ENCODE measurements at places on chromosomes 4 and X.

DNA sequence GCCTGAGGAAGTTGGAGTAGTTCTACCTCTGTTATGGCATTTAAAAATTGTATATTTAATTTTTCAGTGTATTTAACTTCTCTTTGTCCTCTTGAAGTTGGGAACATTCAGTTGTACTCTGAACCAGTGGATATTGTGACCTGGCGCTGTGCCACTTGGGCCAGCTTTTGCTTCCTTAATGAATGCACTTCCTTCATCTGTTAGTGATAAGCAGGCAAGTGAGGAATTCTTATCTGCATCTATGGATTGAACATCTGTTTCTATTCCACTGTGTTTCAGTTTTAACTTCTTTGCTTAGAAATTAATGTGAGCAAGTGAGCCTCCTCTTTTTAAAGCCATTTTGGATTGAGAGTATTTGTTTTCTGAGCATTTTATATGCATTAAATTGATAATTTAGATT lies 128.3 kb downstream of the UCHL1 start:
- no peak for DNase-seq

GRCh38 chr4:34043131-34043530 lies 2201.2 kb downstream of the ARAP2 start:
- DNase-seq: no peak

GRCh38 chr4:22091352-22091717 lies 142.8 kb upstream of the KCNIP4 start:
- DNase-seq: no peak

- DNase-seq: no peak
These were observed 17.4 kb downstream of the ZFYVE28 start for GRCh38 chr4:2400841-2401609.

DNA sequence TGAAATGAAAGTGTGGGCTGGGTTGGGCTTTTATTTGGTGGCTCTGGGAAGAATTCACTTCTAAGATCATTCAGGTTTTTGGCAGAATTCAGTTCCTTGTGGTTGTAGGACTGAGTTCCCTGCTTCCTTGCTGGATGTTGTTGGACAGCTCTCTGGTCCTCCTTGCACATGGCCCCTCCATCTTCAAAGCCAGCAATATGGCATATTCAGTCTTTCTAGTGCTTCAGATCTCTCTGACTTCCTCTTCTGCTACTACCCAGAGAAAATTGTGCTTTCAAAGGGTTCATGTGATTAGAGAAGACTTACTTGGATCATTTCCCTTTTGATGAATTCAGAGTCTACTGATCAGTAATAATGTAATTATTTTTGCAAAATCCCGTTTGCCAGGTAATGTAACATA lies 12.8 kb upstream of the IGFBP7 start:
- no peak for DNase-seq

DNA sequence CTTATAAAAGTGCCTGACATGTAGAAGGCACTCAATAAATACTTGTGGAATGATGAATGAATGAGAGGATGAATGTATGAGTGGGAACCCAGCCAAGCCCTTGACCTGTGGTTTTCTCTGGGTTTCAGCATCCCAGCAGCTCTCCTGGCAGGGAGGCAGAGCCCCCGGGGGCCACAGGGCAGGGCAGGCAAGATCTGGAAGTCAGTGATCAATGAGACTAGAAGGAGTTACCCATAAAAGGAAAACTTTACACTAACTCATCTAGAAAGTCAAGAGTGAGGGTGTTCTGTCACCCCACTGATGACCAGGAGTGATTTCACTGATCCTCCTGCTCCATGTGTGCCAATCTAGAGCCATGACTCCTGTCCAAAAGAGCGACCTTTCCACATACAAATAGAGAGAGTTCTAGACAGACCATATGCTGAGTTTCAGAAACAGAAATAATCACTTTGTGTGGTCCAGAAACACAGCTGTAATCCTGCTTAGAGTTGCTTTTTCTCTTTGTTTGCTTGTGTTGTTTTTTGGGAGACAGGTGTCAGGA lies 37.4 kb downstream of the MGARP start:
- no peak for DNase-seq

- no peak for DNase-seq
These were observed 246.7 kb downstream of the PALLD start for GRCh38 chr4:168743601-168744000.

DNA sequence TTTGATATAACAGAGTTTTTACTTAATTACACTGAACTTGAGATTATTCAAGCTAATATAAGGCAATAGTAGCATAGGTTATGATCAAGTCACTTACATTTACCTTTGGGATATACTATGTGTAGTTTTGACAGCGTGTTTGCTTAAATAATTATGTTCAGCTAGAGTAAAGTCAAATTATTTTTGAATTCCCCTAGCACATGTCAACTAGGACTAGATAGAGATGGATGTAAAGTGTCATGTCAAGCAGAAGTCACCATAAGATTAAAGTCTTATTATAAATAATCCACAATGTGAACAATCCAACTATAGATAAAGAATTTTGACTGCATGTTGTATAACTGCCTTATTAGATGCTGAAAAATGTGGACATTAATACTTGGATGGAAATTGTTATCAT lies 665.2 kb downstream of the GRID2 start:
- DNase-seq: no peak

DNA sequence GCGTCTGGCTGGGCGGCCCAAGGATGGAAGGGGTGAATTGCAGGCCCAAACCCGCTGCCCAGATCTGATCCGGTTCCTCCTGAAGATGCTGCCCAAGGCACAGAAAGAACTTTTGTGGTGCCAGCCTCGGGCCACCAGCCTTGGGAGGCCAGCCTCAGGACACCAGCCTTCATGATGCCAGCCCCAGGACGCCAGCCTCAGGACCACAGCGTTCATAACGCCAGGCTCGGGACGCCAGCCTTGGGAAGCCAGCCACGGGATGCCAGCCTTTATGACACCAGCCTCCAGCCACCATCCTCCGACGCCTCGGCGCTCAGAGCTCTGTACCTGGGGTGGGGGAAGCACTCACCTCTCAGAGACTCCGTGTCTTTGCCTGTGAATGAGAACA lies 107.8 kb downstream of the ADRA2C start:
- DNase-seq: no peak

DNA sequence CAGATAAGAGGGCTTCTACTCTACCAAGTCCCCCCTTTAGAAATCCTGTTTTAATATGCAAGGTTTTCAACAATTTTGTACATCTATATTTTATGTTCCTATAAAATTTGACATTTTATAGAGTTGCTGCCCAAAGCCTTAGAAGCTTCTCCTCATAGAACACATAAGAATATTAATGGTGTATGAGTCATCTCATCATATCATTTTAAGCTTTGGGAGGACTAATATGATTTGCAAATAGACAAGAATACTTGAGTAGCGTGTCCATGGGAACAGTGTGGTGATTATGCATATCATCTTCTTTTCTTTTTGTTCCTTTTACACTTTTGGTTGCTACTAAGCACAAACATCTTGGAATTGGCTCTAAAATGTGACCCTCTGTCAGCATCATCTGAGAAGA lies 56.7 kb upstream of the HUWE1 start:
- DNase-seq: no peak

DNA sequence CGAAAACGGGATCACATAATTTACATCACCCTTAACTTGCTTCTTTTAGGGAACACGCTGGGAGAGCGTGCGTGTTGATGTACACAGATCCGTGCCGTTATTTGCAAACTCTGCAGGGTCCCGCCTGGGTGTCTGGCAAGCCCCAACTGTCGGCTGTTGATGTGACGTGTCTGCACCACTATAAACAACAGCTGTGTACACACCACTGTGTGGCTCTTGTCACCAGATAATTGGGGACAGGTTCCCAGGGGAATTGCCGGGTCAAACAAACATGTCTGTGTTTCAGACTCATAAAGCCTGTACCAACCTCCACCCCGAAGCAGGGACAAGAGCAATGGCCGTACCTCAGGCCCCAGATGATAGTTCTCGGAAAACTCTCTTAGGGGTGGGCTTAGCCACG lies 105.0 kb upstream of the AFAP1 start:
- DNase-seq: no peak

- no peak for DNase-seq
These were observed 470.0 kb downstream of the FAT4 start for GRCh38 chr4:125784741-125785140.

DNA sequence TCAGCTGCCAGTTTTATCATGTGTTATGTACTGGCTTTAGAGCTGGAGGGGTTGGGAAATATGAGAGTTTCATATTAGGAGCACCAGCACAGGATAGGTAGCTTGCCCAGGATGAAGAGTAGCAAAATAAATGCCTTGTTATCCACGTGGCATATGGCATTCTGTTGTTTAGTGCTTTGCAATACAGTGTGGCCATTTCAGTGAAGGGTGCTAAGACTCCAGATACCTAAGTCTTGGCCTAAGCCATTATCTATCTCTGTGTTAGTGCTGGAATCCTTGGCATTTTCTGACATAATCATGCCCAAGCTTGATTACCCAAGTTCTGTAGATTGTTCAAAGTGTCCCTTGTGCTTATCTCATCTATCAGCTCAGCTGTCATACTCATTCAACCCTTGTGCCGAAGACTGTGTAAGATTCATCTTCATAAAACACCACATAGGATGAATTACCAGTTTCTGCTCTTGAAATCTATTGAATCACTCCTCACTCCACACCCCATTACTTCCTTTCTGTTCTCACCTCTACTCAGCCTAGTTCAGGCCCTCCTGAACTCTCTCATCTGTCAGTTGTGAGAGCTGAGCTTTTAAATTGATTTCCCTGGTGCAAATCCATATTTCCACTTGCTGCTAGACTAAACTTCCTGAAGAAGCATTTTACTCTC lies 73.5 kb downstream of the CLCN5 start:
- no peak for DNase-seq

- no peak for DNase-seq
These were observed 22.4 kb upstream of the ARMCX4 start for GRCh38 chrX:101462892-101463291.

GRCh38 chr4:25299476-25300203 lies 12.9 kb upstream of the ZCCHC4 start:
- DNase-seq: no peak

- DNase-seq: no peak
These were observed 38.7 kb downstream of the SLC4A4 start for GRCh38 chr4:71377561-71377960.

DNA sequence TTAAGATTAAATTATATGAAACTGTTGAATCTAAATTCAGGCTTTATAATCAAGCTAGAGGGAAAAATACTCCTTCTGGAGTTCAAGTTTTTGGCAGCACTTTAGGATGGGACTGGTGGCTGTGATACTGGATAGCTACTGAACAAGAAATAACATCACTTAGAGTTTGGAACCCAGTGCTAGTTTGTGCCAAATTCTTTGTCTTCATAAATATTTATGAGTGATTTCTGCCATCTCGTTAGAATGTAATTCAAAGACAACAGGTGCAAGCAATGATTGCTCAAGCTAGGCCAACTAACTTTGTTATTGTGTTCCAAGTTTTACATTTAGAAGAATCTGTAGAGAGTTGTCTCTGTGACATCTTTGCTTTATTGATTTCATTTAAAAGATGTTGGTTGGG lies 417.9 kb downstream of the FAT4 start:
- DNase-seq: no peak

DNA sequence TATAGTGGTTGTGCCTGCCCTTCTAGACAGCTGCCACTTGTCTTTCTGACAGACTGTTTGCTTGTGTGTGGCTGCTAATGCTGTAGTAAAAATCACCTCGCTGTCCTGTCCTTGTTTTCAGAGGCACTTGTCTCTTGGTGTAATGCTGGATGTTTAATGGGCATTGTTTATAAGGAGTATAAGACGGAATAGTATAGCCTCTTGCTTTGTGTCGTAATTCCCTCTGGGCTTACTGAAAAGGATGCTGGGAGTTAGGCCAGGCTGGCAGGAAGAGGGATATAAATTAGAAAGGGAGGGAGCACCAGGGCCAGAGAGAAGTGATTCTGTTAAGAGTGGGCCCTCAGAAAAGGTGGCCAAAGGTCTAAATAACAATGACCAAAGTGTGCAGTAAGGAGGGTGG lies 29.0 kb downstream of the NHS start:
- no peak for DNase-seq

DNA sequence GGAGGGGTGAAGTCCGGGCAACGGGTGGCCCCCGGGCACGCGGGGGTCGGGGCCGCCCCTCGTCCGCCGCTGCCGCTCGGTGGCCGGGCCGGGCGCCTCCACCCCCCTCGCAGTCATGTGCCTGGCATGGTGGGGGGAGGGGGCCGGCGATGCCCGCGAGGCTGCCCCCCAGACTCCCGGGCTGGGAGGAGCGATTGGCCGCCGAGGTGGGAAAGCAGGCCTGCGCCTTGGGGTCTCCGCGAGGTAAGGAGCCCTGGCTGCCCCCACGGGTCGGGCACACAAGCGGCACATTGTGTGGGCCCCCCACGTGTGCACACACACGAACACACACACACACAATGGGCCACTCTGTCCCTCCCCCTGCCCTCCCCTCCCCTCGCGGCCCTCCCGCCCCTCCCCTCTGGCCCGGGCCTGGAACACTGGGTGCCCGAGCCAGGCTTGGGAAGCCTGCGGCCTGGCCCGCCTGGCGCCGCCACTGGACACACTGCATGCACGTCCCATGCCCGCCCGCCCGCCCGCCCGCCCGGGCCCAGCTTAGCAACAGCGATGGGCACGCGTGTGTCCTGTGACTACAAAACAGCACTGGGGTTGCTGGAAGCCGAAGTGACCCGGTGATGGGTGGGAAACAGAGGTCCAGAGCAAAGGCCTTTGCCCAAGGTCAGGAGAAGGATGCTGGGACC lies 1.3 kb downstream of the SLC6A8 start:
- no peak for DNase-seq

DNA sequence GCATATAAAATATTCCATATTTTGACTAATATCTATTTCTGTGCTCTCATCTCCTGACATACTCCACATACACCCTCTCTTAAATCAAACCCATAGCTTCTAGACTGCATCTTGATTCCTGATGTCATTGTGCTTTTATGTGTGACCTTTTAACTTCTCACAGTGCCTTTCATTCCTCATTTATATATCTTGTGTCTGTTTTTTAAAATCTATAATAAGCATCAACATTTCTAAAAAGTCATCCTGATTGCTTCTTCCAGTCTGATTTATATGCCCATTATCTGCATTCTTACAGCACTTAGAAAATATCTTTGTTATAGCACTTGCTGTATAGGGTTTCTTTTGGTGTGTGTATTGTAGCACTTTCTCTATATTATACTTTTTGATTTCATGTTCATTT lies 190.1 kb upstream of the ITM2A start:
- no peak for DNase-seq

Data from CD4-positive, alpha-beta T cell treated with Interleukin-2 at 100 ng/mL for 4 hours (primary cell).